ENCODE measurements at places on chromosomes 6 and 20.

- DNase-seq: no peak
These were observed 30.5 kb downstream of the RPRD1B start for GRCh38 chr20:38063911-38064530.

DNA sequence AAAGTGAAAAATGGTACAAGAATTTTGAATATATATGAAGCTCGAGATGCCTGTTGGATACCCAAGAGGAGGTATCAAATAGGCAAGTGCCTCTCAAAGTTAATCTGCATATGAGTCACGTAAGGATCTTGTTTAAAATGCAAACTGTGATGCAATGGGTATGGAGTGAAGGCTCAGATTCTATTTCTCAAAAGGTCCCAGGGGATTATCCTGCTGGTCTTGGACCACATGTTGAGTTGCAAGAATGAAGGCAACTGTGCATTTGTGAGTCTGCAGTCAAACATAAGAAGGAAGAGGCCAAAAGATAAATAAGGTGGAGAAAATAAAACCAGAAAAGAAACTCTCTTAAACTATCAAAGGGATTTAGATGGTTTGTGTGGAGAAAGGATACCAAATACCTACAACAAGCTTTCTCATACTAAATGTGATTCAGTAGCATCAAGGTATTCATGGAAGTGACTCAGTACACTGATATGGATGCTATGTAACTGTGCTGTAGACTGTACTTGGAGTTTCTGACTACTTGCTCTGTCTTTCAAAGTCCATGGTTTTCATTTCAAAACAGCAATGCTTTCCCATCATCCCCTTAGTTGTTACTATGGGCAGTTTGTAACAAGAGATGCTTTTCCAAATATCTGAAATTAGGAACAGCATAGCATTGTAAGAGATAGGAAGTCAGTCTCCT is 106.3 kb downstream of the GFRAL start:
- no peak for DNase-seq

- no peak for DNase-seq
These were observed 15.6 kb downstream of the ULBP1 start for GRCh38 chr6:149979293-149979692.

DNA sequence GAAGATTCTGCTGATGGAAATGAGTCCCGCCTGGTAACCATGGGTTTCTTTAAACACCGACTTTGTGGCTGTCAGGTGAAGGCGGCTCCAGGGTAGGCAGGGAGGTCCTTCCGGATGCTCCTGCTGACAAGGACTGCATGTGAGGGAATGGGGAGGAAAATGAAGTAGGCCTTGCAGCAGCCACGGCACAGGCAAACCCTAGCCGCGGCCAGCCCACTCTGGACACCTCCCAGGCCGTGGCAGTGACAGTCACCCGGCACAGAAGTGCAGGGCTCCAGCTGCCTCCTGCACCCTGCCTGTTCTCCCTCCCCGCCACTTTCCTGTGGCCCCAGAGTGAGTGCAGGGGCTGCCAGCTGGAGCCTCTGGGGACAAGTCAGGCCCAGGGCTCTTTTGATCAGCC is 21.0 kb downstream of the BPIFB1 start:
- DNase-seq: no peak

- no peak for DNase-seq
These were observed 3.1 kb downstream of the MYL9 start for GRCh38 chr20:36544134-36545018.

GRCh38 chr6:156883497-156884252 is 106.5 kb downstream of the ARID1B start:
- no peak for DNase-seq

DNA sequence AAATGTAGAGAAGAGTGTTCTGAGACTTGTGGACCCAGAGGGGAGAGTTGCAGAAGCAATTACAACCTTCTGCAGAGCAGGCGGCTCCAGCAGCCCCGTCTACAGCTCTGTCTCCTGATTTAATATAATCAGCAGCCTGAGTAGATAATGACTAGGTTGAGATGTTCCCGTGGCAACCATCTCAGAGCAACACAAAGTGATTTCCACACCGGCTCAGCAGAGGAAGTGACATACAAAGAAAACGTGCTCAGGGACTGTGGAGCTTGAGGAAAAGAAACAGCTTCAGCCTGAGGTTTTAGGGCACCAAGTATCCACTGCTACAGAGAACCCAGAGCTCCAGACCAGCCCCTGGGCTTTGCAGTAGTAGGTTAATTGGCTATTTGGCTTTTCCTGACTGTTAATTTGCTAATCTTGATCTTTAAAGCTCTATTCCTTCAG is 136.4 kb downstream of the MTFR2 start:
- no peak for DNase-seq

DNA sequence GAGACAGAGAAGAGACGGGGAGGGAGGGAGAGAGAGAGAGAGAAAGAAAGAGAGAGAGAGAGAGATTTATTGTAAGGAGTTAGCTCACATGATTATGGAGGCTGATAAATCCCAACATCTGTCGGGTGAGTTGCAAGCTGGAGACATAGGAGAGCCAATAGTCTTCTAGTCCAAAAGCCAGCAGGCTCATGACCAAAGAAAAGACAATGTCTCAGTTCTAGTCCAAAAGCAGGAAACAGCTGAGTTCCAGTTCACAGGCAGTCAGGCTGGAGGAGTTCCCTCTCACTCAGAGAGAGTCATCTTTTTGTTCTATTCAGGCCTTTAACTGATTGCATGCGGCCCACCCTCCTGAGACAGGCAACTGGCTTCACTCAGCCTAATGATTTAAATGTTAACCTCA is 416.6 kb downstream of the PREX1 start:
- DNase-seq: no peak

DNA sequence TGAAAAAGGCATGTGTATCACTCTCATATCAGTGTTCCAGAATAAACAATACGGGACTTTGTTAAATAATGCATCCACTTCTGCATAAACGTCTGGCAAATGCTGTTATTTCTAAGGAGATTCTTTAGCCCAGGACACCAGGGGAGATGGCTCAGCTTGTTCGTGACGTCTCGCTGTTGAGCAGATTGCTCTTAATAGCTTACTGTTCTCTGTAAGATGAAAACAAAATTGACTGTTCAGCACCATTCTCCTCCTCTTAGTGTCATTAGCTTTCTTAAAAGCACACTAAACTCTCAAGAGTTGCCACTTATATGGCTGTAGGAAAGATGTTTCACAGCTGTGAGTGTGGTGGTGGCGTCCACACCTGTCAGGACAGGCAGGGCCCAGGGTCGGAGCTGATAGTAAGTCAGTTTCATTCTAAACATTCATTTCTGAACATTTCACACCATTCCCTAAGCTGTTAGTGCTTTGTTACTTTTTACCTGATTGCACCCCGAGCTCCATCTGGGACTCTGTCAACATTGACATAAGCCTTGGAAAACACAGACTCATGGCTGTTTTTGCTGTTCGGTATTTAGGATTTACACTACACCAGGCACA is 132.1 kb downstream of the ZDHHC14 start:
- DNase-seq: no peak

- peak; percentile 13 for DNase-seq
These were observed 43.7 kb upstream of the MAP7 start for GRCh38 chr6:136593748-136594490.

- DNase-seq: no peak
These were observed 50.0 kb downstream of the SGK1 start for GRCh38 chr6:134267917-134268361.

DNA sequence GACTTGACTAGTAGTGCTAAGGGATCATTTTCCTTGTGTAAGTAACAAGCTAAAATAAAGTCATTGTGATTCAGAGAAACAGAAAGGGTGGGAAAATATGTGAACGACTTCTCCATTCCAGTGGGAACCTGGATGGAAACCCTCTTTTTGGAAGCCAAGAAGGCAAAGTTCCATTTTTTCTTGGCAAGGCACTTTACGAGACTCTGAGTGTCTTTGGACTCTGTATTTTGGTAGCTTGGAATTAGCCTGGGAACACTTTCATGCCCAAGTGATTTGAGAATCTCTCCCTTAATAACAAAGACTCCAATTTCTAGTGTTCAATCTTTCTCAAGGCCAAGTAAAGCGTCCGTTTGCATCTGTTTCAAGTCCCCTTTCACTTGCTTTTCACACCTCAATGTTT is 100.5 kb upstream of the SASH1 start:
- no peak for DNase-seq

Measured in naive thymus-derived CD4-positive, alpha-beta T cell (primary cell).